Mesenchymal stem cell (in vitro differentiated cells and primary cell): ENCODE measurements at places on chromosomes 13 and 19.
A peak's percentile ranks its signal among the peaks of the same experiment; 100 is the strongest.

- peak; percentile 6 for DNase-seq
Measured at GRCh38 chr13:19910336-19911072, 47.1 kb upstream of the ZMYM5 start.

DNA sequence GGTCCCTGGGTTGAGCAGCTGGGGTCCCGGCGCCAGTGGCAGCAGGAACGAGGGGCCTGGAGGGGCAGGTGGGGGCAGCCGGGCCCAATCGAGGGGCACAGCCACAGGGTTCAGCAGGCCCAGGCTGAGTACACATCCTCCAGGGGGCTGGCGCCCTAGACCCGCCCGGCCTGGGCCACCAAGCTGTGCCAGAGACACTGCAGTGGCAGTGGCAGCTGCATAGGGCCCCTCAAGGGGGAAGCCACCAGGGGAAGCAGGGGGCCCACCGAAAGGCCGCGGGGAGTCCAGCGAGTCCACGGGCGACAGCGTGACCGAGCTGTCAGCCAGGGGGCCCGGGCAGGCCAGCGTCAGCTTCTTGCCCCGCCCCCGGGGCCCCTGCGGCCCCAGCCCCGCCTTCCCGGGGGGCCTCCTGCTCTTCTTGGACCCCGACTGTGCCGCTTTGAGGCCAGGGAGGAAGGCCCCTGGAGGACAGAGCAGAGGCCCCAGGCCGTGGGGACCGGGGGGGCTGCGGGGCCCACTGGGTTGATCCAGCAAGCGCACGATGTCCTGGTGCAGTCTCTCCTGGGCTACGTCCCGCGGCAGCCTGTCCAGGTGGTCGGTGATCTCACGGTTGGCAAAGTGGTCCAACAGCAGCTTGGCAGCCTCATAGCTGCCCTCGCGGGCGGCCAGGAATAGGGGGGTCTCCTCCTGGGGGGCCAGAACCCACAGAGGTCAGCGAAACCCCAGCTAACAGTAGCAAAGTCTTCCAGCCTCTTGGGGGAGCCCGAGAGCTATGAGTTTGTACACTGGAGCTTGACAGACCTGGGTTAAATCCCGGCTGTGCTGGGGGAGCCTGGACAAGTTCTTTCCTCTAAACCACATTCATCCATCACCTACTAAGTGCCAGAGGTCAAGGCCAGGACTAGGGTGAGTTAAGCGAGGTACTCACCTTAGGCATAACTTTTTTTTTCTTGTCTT, 39.5 kb downstream of the NOTCH3 start:
- DNase-seq = peak; percentile 23

DNA sequence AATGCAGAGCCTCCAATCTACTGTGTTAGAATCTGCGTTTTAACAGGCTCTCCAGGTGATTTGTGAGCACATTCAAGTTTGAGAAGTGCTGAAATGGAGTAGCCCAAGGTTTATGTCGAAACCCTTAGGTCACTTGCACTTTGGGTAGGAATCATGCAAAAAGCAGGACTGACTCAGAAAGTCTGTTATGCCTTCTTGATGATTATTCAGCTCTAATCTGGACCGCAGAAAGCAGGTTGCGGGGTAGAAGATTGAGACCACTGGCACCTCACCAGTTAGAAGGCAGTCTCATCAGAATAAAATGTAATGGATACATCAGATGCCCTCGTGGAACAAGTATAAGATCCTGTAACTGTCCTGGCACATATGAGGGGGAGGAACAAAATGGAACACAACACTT, 326.3 kb downstream of the DCLK1 start:
- no peak for DNase-seq

DNA sequence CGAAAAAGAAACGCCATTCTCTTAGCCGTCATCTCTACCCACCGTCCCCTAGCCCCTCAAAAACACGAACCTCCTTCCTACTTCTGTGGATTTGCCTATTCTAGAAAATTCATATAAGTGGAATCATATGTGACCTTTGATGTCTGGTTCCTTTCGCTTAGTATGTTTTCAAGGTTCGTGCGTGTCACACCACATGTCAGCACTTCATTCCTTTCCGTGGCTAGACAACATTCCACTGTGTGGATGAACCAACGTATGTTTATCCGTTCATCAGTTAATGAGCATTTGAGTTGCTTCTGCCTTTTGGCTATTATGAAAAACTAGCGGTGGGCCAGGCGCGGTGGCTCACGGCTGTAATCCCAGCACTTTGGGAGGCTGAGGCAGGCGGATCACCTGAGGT, 14.0 kb upstream of the PPP1R12C start:
- no peak for DNase-seq

GRCh38 chr13:93775027-93775426, 548.4 kb downstream of the GPC6 start:
- no peak for DNase-seq

- DNase-seq = no peak
Measured at GRCh38 chr19:49085868-49086232, 599 bp downstream of the SNRNP70 start.

DNA sequence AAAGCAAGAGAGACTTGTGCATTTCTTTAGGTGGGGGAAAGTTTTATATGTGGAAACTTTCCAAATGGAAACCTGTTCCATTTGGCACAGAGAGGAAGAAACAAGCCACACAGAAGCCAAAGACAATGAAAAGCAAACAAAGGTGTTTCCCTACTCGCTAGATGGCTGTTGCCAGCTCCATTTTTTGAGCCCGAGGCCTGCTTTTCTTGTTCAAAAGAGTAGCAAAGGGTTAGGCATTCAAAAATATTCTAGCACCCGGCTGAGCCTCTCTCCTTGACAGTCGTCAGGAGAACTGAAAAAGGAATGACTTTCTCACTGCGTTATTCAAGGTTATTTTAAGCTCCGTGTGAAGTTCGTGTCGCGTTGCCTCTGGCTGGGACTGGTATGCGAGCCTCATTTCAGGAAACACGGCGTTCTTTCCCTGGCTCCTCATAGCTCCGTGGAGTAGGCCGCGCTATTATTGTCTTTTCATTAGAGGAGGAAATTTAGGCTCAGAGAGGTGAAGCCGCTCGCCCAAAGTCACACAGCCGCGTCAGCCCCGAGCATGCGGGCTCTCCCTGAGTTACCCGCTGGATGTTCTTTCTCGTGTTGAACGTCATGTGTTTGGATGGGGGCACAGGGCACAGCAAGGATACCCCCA, 7.6 kb downstream of the TRPM4 start:
- DNase-seq = no peak

DNA sequence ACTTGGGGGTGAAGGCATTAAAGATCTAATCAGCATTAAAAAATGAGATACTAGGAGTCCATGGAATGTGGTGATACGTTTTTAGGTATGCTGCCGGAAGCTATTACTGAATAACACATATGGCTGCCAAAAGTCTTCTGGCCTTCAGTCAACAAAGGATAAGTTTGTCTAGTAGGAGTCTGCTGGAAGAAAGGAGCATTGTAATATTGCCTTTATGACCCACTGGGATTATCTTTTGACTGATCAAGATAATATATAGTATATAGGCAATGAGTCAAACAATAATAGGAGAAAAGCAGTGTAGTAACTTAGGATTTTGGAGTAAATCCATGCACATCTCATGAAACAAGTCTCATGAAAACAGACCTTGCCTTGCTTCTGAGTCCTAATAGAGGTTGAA, 295.4 kb downstream of the SLITRK6 start:
- no peak for DNase-seq

GRCh38 chr19:23558541-23558940, 128.5 kb downstream of the ZNF675 start:
- no peak for DNase-seq

DNA sequence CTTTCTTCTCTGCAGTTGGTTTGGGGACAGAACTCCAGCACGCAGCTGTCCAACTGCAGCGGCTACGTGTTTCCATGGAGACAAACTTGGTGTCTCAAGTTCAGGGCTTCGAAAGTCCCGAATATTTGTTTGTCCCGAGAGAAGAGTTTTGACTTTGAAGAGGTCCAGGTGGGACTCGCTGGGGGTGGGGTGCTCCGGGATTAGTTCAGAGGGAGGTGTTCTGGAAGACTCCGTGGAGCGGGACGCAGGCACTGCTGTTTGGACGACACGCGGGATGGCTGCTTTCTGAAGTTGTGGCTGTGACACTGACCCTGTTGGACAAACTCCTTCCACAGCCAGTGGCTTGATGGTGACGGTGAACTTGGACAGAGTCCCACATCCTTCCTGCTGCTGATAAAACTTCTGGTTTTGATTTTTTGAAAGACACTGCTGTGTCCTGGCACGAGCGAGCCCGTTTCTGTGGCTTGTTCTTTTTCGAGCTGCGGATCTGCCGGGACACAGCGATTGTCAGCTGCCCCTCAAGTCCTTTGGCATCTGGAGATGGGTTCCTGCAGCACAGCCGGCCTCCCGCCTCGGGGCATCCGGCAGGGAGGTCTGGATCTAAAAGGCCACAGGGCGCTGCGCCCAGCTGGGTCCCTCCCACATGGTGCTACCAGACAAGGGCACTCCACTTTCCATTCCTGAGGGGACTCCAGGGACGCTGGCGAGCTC, 15.9 kb upstream of the RANBP3 start:
- no peak for DNase-seq

- DNase-seq = no peak
Measured at GRCh38 chr13:30289533-30289932, 17.8 kb downstream of the KATNAL1 start.

DNA sequence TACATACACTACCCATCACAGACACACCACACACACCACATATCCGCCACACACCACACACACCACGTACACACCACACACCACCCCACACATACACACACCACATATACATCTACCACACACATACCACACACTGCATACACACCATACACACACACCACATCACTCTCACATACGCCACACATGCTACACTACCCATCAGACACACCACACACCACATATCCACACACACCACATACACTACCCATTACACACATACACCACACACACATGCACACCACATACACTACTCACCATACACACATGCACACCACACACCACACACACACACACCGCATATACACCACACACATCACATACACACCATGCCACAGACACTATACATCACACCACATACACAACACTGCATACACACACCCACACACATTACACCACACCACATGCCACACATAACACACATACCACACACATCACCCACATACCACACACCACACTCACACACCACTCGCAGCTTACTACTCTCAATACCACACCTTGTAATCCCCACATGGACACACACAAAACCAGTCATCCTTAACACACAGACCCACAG, 9.5 kb downstream of the ERFL start:
- no peak for DNase-seq

GRCh38 chr13:99275093-99275469, 16.9 kb upstream of the GPR18 start:
- peak; percentile 34 for DNase-seq

DNA sequence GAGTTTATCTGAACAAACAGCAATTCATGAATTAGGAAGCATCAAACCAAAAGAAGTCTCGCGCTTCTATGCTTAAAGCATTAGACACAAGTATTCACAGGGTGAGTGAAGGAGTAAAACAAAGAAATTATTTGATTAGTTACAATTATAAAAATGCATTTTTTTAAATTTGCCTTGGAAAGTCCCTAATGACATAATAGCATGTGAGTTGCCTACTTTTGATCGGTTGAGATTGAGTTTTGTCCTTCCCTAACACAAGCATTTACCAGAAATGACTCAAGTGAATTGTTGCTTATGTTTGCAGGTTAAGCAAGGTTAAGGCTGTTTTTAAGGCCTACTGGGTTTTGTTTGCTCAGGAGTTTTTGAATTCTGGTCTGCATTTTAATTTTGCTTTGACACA, 389 bp upstream of the ZNF649 start:
- DNase-seq = no peak

GRCh38 chr13:90091611-90092010, 1255.9 kb upstream of the MIR17HG start:
- DNase-seq = no peak

DNA sequence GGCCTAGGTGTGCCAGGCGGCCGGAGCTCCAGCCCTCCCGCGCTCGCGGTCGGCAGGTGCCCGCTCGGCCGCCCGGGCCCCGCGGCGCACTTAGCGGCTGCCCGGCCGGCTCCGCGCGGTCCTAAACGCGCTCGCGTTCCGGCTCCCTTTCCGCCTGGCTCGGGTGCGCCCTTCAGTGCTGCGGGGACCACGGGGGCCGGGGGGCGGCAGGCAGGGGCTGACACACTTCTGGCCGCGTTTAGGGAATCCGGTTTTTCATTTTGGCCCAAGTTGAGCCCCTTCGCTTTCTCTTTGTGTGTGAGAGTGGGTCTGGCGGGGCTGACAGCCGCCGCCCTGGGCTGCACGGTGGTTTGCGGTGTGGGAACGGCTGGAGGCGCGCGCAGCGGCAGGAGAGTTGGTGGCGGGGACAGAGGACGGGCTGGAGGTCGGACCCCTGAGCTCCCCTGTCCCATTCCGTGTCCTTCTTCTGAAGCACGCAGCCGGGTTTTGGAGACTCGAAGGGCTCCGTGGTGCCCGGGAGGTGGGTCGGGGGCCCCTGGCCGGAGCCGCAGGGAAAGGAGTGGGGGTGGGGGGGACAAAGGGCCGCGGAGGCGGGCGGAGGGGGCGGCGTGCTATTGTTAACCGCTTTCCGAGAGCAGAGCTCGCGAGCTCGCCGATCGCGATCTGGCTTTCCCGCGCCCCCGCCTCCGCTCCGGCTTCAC, 3.1 kb downstream of the FGF9 start:
- peak; percentile 32 for DNase-seq

- DNase-seq = peak; percentile 3
Measured at GRCh38 chr13:39483326-39483725, 119.7 kb downstream of the LHFPL6 start.

GRCh38 chr13:100541897-100542825, 46.4 kb downstream of the GGACT start:
- no peak for DNase-seq
